ENCODE measurements at places on chromosomes 4 and X.

DNA sequence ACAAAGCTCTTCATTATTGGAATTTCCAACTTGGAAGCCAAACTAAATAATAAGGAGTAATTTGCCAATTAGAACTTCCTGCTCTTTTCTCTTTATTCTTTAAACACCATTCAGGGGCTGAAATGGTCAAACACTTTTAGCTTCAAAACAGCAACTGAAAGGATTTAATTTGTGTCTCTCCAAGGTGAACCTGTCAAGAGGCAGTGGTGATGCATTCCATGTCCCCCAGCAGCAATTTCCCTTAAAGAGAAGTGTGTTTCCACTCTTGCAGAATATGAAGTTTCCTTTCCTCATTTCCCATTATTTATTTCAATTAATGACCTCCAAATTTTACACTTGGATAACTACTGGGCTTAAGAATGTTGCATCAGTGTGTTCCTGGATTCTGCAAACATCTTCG is 156.0 kb downstream of the COL25A1 start:
- DNase-seq, result no peak

DNA sequence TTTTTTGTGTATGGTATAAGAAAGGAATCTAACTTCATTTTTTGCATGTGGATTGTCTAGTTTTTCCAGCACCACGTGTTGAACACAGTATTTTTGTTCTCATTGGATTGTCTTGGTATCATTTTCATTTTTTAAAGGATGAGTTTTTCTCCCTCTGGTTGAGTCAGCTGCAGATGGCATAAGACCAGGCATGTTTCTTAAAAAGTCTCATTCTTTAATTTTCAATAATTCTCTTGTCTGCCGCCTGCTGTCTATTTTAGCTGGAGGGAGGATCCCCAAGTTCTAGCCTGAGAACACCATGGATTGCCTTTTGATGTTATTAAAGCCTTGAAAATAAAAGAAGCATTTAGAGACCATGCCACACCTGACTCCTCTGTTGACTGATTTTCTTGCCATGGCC is 263.8 kb downstream of the ARHGAP24 start:
- no peak for DNase-seq

DNA sequence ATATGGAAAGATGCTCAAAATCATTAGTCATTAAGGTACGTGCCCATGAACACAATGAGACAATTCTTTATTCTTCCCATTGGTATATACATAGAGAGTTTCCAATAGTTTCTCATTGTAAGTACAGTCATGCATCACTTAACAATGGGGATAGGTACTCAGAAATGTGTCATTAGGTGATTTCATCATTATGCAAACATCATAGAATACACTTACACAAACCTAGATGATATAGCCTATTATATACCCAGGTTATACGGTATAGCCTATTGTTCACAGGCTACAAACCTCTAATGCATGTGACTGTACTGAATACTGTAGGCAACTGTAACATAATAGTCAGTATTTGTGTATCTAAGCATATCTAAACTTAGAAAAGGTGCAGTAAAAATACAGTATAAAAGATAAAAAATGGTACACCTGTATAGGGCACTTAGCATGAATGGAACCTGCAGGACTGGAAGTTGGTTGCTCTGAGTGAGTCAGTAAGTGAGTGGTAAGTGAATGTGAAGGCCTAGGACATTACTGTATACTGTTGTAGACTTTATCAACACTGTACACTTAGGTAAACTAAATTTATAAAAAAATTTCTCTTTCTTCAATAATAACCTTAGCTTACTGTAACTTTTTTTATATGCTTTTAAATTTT is 49.6 kb downstream of the KLHL13 start:
- DNase-seq, result no peak

DNA sequence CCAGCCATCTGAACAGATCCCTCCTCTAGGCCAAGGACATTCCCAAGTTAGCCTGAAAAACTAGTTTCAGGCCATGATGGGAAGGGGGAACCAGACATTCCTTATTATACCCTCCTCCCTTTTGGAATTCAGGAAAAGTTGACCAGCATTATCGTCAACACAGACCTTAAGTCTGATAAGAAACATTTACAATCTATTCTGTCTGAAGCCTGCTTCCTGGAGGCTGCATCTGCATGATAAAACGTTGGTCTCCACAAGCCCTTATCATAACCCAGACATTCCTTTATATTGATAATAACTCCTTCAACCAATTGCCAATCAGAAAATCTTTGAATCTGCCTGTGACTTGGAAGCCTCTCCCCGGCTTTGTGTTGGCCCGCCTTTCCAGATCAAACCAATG is 44.3 kb downstream of the EFHC2 start:
- no peak for DNase-seq

- DNase-seq, result no peak
Measured at GRCh38 chr4:187090401-187090800, 366.7 kb upstream of the FAT1 start.

DNA sequence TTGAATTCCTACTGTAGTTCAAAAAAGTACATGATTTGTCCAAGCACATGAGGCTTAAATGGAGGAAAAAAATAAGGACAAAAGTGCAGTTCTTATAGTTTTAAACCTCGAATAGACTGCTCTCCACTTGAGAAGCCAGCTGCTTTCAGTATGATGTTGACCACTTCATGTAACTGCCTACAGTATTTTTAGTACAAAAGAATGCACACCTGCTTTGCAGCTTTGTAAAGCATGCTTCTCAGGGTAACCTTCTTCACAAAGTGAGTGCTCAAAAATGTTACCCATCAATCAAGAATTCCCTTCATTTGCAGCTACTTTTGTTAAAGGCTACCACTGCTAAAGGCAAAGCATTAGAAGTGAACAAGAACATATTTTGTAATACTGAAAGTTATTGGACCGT is 83.4 kb upstream of the FAM47B start:
- DNase-seq, result no peak

- DNase-seq, result no peak
Measured at GRCh38 chr4:80309294-80310004, 26.1 kb upstream of the CFAP299 start.

GRCh38 chr4:176339936-176340761 is 20.4 kb downstream of the SPCS3 start:
- DNase-seq, result no peak

GRCh38 chr4:78002260-78002659 is 54.9 kb upstream of the FRAS1 start:
- no peak for DNase-seq

- no peak for DNase-seq
Measured at GRCh38 chr4:142719854-142720541, 126.1 kb downstream of the INPP4B start.

GRCh38 chrX:132216283-132216682 is 3.0 kb downstream of the RAP2C start:
- DNase-seq, result no peak

GRCh38 chr4:115145393-115146160 is 32.2 kb upstream of the NDST4 start:
- DNase-seq, result no peak

DNA sequence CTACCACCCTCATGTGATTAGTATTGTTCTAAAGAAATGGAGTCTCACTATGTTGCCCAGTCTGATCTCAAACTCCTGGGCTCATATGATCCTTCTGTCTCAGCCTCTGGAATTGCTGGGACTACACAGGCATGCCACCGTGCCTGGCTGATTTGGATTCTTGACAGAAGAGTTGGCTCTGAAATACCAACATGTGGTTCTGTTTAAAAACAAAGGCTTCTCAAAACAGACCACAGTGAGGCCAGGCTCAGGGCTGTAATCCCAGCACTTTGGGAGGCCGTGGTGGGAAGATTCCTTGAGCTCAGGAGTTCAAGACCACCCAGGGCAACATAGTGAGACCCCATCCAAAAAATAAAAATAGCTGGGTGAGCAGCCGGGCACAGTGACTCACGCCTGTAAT is 126.7 kb downstream of the DHRSX start:
- DNase-seq, result no peak

GRCh38 chr4:183455431-183456195 is 11.2 kb downstream of the CDKN2AIP start:
- DNase-seq, result no peak

- peak; percentile 24 for DNase-seq
Measured at GRCh38 chr4:78058591-78059523, 1.7 kb downstream of the FRAS1 start.

DNA sequence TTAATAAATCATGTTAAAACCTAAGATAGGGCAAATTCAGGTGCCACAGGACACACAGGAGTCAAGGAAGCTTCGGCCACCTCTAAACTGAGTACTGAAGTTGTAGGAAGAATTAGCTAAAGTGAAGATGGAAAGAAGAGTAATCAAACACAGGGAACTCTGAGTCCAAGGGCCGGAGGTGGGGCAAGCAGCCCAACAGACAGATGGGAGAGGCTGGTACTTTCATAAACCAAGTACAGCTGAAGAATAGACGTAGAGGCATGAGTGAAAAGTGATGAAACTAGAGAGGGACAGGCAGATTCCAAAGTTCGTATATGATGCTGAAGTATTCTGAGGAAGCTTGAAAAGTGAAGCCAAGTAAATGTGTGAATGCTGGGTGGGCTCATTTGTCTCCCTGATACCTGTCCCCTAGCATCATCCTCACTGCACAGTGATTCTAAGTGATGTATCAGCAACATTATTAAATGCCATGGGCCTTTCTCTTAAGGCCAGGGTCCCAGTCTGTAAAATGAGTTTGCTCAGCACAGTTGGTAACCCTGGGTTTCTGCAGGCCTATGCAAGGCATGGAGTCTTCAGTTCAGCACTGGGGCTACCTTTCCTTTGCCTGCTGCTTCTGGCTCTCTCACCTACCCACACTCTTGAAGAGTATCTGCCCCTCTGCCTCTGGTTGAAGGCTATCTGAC is 203.3 kb downstream of the NR3C2 start:
- DNase-seq, result no peak

DNA sequence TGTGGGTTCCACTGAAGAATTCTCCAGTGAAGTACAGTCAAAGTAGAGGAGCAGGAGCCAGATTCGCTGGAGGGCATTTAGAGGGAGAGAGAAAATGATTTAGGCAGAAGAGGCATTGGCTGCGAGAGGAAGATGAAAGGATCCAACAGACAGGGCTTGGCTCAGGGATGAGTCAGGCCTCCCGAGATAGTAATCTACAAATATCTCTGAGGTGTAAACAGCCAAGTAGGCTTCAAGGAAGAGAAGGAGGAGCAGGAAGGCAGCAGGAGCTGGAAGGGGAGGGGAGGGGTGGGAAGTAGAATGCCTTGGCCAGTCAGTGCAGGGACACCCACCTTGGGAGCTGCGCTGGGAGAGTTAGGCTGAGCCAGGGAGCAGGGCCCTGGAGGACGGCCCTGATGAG is 55.5 kb downstream of the PJA1 start:
- DNase-seq, result no peak

DNA sequence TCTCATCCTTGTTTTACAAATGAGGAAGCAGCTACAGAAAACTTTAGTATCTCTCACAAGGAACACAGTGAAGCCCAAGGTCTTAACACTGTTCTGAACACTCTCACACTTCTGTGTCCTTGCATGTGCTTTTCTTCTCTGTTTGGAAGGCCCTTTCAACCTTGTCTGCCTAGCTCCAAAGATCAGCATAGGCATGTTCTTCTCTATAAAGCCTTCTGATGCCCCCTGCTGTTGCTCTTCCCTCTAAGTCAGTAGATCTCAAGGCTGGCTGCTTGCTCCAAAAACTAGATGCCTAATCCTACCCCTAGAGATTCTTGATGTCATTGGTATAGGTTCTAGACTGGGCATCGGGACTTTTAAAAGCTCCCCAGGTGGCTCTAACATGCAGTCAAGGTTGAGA is 5.9 kb downstream of the APOO start:
- DNase-seq, result no peak

- DNase-seq, result no peak
Measured at GRCh38 chrX:87583679-87584078, 66.1 kb downstream of the KLHL4 start.

GRCh38 chrX:10851809-10852208 is 231.4 kb upstream of the MID1 start:
- DNase-seq, result no peak

DNA sequence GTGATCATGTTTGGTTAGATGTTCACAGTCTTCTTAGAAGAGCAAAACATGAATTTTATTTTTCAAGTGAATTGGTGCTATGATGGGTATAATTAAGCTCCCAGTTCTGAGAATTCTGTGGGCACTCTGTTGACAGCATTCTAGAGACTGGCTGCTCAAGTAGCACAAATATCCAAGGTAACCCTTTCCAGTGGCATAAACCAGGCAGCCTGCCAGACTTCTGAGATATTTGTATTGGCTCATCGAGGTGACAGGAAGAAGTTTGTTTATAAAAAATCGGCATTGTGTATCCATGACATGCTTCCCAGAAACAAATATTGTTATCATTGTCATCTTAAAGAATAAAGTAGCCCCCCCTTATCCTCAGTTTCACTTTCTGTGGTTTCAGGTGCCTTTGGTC is 28.3 kb downstream of the LANCL3 start:
- DNase-seq, result no peak

DNA sequence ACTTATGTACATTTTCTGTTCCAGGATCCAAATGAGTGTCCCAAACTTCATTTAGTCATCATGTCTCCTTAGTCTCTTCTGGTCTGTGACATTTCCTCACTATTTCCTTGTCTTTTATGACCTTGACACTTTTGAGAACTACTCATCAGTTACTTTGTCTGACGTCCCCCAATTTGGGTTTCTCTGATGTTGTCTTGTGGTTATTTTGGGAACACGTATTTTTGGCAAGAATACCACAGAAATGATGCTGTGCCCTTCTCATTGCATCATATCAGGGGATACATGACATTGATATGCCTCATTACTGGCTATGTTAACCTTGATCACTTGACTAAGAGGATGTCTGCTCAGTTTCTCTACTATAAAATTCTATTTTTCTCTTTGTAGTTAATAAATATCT is 308.8 kb downstream of the ZNF674 start:
- no peak for DNase-seq

- DNase-seq, result no peak
Measured at GRCh38 chr4:158786121-158786601, 17.3 kb downstream of the FNIP2 start.

DNA sequence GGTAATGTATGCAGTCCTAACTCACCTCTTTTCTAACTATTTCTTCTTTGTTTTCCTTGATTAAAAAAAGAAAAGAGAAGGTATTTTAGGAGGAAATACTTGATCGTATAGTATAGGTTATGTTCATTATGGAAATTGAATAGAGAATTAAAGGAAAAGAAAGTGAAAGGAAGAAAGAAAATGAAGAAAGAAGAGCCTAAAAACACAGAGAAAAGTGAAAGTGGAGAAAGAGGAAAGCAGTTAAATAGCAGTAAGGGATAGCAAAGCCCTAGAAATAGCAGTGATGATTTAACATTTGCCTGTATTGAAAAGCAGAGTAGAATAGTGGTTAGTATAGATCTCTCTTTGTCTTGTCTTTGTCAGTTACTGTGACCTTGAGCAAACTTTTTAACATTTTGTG is 37.0 kb downstream of the MRPL1 start:
- no peak for DNase-seq

GRCh38 chr4:105241451-105241850 is 94.8 kb downstream of the TET2 start:
- no peak for DNase-seq

DNA sequence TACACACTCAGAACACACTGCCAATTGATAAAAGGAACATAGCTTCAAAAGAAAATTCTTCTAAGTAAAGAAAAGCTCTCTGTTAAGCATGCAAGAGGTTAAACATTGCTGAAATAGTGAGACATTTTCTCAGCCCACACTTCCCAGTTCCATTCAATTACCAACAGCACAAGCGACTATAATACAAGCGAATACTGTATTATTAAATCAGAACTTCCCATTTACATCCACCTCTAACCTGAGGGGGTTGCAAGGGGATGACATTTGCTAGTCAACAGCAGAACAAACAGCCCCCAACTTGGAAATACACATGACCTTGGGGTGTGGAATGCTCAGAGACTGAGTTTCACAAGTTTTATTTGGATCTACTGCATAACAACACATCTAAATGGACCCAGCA is 1.1 kb downstream of the FSTL5 start:
- no peak for DNase-seq
